ENCODE measurements at places on chromosomes 1 and 21.

DNA sequence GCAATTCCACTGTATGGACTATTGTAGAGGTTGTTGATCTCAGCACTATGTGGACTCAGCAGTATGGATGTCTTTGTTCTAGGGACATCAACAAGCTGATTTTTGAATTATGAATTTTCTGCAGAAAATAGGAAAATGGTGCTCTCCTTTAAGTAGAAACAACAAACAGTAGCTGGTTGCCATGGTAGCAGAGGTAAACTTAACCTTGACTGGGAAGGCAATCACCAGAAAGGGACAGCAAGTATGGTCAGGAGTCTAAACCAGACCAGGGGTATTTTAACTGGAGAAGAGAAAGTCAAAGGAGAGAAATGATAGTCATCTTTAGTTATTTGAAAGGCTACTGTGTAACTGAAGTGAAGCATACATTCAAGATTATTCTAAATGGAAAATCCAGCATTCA, 22.3 kb downstream of the WLS start:
- no peak for DNase-seq

DNA sequence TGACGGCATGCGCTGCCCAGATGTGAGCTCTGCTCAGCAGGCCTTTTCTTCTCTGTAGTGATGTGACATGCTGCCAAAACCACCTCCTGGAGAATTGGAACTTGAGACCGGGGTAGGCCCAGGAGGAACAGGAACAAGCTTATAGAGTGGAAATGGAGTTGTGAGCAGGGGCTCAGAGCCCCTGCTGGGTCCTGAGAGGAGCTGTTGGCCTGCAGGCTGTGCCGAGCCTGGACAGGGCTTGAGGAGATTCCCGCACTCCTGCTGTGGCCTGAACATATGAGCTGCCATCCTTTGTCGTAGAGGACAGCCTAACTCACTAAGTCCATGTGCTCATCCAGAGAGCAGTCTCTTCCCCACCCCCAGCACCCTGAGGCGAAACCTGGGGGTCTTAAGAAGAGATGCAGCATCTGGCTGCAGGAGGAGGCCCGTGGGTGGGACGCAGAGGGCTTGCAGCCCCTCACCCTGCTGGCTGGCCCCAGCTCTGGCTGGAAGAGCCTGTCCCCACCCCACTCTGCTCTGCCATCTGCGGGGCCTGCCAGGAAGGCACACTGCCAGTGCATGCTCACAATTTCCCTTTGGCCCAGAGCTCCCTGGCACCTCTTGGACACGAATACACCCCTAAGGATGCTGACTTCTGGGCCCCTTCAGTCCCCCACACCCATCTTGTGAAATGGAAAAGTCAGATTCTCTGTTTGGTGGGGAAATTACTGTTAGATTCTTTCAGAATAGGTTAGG, 42.5 kb downstream of the PTPRF start:
- no peak for DNase-seq

DNA sequence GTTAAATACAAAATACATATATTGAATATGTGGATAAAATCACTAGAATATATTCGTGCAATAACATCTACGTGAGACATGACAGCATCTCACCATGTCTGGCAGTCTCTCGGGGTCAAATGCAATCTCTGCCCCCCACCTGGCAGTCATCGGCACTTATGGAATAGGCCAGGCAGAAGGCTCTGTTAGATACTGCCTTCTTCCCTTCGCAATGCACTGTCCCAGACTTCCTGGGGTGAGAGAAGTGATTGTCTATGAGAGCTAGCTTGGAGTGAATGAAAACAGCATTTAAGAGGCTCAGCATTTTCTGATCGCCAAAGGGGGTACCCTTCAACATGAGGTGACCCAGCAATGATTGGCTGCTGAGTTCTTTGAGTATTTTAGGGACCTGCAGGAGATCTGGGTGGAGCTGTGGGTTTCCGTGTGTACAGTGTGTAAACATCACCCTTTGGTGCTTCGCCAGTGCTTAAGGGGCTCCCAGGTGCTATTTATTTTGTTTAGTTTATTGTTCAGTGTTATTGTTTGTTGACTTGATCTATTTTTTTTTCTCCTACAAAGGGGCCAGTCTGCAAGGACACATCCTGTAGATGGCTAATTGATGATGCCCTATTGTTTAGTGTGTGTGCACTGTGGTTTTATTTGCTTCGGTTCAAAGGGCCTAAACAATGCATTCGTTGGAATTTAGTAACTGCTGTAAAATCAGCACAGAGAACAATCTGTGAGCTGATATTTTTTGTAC, 10.2 kb downstream of the ERG start:
- DNase-seq: no peak

- DNase-seq: no peak
Measured at GRCh38 chr1:96464522-96464921, 257.1 kb upstream of the PTBP2 start.

DNA sequence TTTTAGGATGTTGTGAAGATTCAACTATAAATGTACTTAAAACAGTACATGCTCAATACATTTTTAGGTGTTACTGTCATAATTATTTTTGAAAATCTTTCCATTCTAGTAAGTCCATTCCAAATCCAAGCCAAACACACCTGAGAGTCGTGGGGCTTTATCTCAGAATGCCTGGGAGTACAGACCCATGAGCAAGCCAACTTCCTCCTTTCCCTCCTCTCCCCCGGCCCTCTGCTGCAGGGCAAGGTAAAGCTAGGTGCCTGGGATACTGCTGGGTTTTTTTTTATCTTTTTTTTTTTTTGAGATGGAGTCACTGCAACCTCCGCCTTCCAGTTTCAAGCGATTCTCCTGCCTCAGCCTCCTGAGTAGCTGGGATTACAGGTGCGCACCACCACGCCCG, 16.5 kb downstream of the TMEM51 start:
- DNase-seq: no peak

DNA sequence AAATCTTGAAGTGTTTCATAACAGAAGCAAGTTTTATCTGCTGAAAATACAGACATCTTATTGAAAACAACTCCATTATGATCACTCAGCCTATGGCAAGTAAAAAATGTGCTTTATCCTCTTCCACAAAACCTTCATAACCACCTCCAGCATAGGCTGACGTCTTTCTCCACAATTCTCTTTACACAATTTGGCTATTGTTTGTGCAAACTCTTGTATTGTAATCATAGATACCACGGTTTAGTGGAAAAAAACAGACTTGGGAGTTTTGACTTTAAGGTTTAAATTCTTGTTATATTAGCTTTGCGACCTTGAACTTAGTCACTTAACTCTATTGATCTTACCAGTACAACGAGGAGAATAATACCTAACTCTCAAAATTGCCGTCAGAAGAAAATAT, 126.1 kb downstream of the PLD5 start:
- DNase-seq: no peak

GRCh38 chr1:110237386-110238152, 27.5 kb downstream of the KCNC4 start:
- DNase-seq: no peak

- DNase-seq: no peak
Measured at GRCh38 chr1:6154525-6155319, 25.4 kb downstream of the CHD5 start.

GRCh38 chr1:215376544-215377264, 190.4 kb upstream of the KCTD3 start:
- no peak for DNase-seq

- DNase-seq: no peak
Measured at GRCh38 chr1:41494351-41495209, 10.1 kb upstream of the EDN2 start.

- peak; percentile 18 for DNase-seq
Measured at GRCh38 chr1:211925016-211925415, 94.5 kb upstream of the LPGAT1 start.

DNA sequence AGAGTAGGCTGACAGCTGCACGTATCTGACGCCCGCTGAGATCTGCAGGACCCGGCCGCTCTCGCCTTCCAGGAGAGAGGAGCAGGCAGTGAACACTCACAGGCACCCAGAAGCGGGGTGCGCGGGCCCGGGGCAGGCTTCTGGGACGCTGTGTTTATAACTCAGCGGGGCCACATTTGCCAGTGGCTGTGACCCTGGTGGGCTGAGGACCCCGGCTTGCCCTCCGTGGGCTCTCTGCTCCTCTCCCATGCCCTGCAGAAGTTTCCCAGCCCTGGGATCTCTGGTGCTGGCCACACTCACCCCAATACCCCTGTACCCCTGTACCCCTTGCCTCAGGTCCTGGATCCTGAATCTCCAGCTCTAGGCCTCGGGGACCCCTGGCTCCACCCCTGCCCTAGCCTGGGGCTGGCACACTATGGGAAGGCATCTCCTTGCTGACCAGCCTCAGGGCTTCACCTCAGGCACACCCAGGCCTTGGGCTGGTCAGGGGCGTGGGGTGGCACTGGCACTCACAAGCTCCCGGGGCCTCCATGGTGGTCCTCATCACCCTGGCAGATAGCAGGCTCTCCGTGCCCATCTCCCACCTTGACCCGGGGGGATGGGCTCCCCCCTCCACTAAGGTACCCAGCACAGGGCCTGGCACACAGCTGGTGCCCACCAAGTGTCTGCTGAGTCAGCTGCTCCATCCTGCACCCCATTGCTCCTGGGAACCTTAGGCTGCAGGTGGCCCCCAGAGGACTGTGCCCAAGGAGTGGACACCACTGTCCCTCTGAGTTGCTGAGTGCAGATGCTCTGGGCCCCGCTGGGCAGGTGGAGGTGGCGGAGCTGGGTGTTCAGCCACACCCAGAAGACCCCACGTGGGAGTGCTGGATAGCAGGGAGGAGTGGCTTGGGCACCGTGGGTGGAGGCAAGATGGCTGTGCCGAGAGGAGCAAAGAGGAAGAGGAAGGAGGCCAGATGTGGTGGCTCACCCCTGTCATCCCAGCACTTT, 32.4 kb downstream of the MORN1 start:
- no peak for DNase-seq

DNA sequence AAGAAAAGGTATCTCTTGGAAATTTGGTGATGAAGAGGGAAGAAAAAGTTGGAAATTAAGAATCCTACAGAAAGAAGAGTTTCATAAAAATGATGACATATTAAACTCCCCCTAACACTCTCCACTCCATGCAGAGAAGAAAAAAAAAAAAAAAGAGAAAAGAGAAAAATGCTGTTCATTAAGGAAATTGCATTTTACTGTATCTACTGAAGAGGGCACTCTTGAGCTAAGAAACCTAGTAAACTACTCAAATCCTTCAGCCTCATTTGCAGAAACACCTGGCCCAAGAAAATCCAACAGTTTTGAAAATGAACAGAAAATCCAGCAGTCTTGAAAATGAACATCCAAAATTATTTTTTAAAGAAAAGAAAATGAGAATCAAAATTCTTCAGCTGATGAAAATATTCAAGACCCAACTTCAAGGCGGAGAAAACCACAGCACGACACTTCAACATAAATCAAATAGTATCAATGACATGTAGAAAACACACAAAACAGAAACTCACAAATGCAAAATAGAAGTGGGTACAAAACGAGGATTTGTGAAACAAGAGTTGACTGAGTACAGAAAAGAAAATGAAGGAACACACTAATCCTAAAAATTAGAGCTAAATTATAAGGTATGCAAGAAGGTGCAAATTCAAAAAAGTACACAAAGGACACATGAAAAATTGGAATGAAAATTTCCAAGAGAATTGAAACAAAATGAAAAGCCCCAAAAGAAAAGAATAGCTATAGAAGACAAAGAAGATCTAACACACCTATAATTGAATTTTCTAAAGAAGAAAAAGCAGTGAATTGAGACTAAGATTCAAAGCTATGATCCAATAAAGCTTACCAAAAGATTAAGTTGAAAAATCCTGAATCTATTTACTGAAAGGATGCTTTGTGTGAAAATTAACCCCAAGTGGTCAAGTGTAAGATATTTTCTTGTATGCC, 73.2 kb upstream of the DNAJC6 start:
- DNase-seq: no peak

GRCh38 chr1:118828038-118828437, 160.1 kb downstream of the TBX15 start:
- DNase-seq: no peak

GRCh38 chr1:110872366-110872744, 593 bp upstream of the CD53 start:
- DNase-seq: no peak

DNA sequence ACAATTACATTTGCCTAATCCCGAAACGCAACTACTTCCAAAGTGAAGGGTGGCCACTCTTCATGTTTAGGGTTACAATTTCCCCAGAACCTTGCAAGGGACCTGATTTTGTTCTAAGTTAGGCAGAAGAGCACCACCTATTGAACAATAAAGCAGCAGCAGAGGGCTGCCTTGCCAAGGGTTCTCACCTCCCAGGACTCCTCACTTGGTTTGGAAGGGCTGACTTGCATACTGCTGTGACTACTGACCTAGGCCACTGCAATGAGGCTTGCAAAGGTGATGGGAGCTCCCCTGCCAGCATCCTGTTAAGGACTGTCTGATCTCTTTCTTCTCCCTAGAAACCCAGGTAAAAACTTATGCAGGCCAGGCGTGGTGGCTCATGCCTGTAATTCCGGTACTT, 14.2 kb downstream of the MTOR start:
- DNase-seq: no peak

GRCh38 chr1:183040547-183040971, 17.3 kb downstream of the LAMC1 start:
- no peak for DNase-seq

DNA sequence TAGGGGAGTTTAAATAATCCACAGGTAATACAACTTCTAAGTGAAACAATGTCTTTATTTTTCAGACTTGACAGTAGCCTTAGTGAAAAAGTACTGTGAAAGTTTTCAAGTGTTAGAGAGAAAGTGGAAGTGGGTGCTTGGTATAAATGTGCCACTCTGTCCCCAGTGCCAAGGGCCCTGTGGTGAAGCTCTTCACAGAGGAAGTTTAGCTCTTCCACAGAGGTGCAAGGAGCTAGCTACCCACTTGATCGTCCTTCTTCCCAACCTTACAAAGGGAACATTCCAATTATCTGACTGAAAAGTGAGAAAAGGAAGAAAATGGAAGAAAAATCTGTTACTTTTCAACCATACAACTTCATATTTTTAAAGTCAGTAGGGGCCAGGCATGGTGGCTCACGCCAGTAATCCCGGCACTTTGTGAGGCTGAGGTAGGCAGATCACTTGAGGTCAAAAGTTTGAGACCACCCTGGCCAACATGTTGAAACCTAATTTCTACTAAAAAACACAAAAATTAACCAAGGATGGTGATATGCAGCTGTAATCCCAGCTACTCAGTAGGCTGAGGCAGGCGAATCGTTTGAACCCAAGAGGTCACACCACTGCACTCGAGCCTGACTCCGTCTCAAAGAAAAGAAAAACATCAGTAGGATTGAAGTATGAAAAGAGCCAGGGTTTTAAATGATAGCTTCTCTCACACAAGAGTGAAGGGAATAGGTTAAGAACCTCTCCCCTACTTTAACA, 41.0 kb upstream of the PTPRC start:
- DNase-seq: no peak
